ENCODE measurements at places on chromosomes 5 and 9.
A peak's percentile ranks its signal among the peaks of the same experiment; 100 is the strongest.

DNA sequence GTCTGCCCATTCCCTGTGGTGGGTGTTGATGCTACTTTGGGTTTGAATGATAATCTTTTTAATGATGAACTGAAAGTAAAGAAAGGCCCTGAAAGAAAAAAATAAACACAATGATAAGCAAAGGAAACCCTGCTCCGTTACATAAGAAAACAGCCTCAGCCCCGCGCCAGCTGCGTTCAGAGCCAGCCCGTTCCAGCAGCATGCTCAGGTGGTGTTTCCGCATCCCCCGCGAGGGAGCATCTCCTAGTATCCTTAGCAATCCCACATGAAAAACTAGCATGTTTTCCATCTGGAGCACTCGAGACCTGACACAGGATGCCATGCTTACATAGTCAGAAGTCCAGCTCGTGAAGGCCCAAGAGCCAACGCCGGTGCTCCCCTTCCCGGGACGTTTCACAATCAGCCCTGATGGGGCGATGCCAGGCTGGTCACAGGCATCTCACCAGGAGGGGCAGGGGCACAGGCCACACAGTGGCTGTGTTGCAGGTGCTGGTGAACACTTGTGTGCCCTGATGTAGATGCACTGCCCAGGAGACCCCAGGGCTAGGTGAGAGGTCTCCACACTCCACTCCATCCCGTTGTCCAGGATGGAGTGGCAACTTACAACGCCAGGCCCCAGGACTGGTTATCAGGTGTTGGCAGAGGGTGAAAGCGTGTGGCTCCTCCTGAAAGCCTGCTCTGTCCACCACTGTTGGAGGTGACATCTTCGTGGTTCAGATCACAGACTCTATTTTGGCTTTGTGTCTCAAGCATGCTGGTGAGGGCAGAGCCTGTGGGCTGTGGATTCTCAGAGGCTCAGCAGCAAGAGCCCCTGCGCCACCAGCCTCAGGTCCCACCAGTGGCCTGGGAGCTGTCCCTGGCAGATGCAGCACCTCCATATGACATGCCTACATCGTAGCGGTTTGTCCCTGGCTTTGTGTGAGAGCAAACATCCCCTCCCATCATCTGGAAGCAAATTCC lies 246.8 kb upstream of the IRX1 start:
- no peak for DNase-seq

DNA sequence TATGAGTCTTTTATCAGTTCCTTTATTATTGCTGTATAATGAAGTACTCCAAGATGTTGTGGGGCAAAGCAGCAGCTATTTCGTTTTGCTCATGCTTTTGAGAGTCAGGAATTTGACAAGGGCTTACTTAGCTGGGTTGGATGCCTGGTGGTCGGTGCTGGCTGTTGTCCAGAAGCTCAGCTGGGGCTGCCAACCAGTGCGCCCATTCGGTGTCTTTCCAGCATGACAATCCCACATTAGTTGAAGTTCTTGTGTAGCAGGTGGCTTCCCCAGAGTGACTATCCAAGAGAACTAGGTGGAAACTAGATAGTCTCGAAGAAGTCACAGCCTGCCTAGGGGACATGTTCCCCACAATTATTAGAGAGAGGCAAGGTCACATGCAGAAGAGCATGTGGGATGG lies 3.4 kb upstream of the FLT4 start:
- no peak for DNase-seq

GRCh38 chr9:109329638-109330258 lies 8.9 kb upstream of the EPB41L4B start:
- DNase-seq, result no peak

DNA sequence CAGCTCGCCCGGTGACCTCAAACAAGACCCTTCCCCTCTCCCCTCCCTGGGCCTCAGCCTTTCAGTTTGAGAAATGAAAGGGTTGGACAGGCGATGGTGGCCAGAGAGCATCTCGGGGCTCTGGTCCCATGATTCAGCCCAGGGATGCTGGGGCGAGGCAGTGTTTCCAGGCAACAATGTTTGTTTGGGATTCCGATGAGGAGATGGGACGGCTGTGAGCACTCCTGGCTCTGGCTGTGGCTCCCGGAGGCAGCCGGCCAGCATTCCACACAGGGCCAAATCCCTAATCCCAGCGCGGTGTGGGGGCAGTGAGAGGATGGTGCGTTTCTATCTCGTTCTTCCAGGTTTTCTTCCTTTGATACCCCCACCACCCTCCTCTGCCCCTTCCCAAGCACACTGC lies 66.0 kb downstream of the HMCN2 start:
- DNase-seq, result peak; percentile 93

DNA sequence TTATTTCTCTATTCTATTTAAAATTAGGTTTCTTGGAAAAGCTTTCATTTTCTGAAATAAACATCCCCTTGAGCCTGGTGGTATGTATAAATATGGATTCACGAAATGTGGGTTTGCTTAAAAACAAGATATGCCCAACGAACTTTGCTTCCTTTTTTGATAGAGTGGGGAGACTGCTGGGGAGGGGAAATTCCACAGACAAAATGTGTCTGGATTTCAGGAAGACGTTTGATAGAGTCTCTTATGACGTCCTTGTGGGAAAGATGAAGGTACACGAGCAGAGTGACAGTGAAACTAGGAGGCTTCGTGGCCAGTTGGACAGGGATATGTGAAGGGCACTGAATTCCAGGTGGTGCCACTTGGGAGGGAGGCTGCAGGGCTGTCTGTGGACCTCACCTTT lies 84.5 kb upstream of the RPS23 start:
- no peak for DNase-seq

- no peak for DNase-seq
These were observed 54.2 kb downstream of the GRIA1 start for GRCh38 chr5:153544706-153545105.

GRCh38 chr5:87278590-87279100 lies 11.0 kb downstream of the RASA1 start:
- DNase-seq, result no peak
